NCI-H1048 (cell line): ENCODE measurements at places on chromosomes 2 and 18.

- DNase-seq: no peak
Measured at GRCh38 chr2:239293775-239294430, 106.9 kb downstream of the HDAC4 start.

- no peak for DNase-seq
Measured at GRCh38 chr2:232980683-232981082, 32.4 kb downstream of the NGEF start.

DNA sequence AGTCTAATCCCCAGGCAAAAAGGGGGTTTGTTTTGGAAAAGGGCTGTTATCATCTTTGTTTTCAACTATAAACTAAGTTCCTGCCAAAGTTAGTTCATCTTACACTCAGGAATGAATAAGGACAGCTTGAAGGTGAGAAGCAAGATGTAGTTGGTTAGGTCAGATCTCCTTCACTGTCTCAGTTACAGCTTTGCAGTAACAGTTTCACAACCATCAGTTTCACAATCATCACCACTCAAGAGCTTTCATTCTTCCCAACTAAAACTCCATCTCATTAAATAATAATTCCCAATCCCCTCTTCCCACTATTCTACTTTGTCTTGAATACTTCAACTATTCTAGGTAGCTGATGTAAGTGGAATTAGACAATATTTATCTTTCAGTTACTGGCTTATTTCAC lies 200.9 kb downstream of the NYAP2 start:
- DNase-seq: no peak

- no peak for DNase-seq
Measured at GRCh38 chr2:152245653-152246052, 70.1 kb upstream of the STAM2 start.

DNA sequence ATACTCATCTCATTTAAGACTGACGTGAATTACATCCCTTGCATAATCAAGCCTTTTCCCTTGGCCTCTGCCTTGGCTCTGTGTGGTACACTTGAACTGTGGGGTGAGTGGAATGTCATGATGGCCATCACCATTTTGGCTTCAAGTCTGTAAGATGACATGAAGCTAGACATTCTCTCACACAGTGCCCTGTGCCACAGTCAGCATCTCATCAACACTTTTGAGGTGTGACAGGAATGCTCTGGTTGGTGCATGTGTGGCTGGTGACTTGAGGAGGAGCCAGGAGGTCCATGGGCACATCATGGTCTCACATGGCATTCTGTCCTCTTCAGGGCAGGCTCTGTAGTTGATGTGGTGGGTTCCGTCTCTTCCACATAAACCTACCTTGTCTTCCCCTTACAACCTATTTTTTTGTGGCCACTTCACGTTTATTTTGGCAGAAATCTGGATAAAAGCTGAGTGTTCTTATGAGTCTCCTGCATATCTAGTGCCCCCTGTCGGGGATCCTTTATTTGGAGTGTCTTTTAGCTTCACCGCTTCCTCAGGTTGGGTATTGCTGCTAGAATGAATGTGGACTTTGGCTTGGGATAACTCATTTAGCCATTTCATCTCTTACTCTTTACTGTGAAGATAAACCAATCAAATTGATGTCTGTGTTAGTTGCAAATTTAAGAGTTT lies 28.1 kb downstream of the MAP4K4 start:
- no peak for DNase-seq

- DNase-seq: no peak
Measured at GRCh38 chr2:7880126-7880525, 801.7 kb upstream of the ID2 start.

GRCh38 chr2:179263446-179264367 lies 925 bp downstream of the SESTD1 start:
- DNase-seq: peak; percentile 10

- no peak for DNase-seq
Measured at GRCh38 chr2:53903011-53903410, 43.2 kb upstream of the GPR75 start.

DNA sequence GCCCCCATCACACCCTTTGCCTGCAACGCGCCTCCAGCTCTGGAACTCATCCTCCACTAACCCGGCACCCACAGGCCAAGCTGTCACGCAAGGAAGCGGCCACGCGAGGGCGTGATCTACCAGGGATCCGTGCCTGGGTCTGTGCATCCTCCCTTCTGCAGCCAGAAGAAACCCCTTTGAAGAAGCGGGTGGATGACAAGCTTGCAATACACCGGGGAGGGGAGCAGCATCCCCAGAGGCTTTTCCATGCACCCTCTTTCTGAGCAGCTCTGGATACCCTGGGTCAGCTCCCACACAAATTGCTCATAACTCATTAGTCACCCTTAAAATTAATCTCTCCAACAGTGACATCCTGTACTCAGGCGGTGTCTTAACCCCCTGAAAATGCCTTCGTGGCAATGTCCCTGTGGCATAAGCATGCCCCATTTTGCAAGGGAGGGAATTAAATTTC lies 47.6 kb downstream of the PDCL3 start:
- DNase-seq: peak; percentile 4

GRCh38 chr2:100485396-100485795 lies 15.1 kb downstream of the NMS start:
- no peak for DNase-seq

DNA sequence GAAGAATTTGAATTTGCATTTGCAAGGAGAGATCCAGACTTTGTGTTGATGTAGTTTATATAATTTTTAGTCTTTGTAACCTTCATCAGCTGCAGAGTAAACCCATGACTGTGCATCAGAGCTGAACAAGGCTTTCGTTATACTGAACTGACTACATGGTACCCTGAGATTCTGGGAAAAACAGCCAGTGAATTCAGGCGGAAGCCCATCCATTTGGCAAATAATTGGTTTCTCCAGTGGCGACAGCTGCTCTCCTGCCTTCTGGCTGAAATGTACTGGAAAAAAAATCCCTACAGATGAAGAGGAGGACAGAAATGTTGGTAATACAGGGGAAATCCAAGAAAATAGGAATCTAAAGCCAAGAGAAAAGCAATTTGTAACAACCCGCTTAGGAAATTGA lies 657.5 kb upstream of the CDH7 start:
- DNase-seq: no peak

DNA sequence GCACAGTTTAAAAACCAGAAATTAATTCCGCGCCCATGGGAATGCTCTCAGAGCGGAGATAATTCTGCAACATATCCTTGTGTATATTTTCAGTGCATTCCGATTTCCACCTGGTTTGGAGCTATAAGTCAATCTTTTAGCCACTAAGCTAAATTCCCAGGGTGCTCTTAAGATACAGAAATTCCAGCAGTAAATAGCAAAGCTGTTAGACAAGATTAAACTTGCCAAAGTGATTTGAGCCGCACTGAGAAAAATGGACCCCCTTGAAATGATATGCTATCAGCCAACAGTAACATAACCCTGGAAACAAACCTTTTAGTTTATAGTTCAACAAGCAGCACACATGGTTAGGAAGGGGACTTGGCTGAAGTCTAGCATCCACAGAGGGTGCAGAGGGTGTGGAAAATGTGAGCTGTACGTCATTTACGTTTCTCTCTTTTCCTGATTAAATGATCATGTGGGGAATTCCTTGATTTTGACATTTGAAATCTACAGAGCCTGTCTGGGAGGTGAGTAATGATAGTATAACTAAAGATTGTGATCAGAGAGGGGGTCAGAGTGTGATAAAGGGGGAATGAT lies 99.8 kb upstream of the COPS8 start:
- no peak for DNase-seq

DNA sequence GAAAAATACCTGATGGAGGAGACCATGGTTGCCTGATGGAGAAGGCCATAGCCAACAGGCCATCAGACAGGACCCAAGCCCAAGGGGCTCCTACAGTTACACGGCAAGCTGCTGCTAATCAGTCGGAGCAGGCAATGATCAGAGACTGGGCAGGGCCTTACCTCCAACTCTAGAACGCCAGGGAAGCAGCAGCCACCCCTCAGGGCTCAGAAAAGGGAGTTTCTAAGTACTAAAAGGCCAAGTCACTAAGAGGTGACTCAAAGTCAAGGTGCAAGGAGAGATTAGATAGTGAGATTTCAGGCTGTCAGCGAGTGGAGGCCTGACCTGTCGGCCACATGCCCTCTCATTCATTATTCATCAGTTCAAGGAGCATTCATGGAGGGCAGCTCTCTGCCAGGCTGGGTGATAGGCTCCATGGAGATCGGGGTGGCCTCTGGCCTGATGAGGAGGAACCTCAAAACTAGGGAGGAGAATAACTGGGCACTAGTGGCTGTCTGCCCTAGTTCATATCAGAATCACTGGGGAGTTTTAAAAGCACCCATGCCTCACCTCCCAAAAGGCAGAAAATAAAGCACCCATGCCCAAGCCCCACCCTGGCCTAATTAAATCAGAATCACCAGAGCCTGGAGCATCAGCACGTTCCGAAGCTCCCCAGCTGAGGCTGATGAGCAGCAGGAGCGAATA lies 3.6 kb downstream of the VIL1 start:
- no peak for DNase-seq

DNA sequence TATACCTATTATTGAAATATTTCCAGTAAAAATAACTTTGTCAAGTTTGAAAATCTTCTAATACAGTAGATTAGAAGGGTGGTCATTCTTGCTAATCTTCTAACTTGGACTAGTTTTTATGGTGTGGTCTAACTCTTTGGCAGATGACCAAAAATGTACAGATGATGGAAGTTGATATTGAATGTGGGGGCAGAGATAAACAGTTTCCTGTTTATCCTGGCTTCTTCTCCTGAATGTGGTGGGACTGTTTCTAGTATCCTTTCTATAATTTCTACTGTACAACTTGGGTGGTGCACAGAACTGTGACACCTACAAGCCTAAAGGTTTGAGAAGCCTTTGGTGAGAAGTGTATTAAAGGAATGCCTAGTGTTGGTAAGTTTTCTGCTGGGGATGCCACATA lies 178.7 kb downstream of the PDE11A start:
- DNase-seq: no peak
